ENCODE measurements at places on chromosomes 4 and X. TPM values are rescaled to one million over a fixed set of nuclear protein-coding genes. Genes with fewer than 3 reads are reported as not detected.
A peak's percentile ranks its signal among the peaks of the same experiment; 100 is the strongest.

- no peak for DNase-seq
Observed at GRCh38 chr4:107654694-107655093, 65.3 kb downstream of the PAPSS1 start.

GRCh38 chr4:182729516-182729915, 187.7 kb downstream of the DCTD start:
- no peak for DNase-seq

- DNase-seq = no peak
Observed at GRCh38 chrX:96445531-96446065, 239.0 kb upstream of the DIAPH2 start.

The NLGN4X gene
- not detected for total RNA-seq

GRCh38 chrX:49053223-49054072, 5.4 kb upstream of the CCDC120 start:
- peak; percentile 64 for DNase-seq

DNA sequence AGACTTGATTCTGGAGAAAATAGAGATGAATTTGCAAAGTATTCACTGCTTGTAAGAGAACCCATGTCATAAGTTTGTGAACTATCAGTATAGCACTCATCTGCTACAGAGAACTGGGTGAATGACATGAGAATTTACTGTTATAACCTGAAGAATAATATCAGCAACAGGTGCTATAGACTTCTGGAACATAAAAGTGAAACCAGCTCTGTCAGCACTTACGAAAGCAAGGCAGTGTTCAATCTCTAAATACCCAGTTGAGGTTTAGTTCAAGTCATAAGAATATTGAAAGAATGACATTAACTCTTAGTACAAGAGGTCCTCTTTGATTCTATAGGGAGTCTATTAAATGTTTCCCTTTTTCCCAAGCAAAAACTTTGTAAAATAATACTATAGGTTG, 232.9 kb upstream of the ANKRD50 start:
- DNase-seq = no peak

The VSIG1 gene
- total RNA-seq = 0.53 TPM

DNA sequence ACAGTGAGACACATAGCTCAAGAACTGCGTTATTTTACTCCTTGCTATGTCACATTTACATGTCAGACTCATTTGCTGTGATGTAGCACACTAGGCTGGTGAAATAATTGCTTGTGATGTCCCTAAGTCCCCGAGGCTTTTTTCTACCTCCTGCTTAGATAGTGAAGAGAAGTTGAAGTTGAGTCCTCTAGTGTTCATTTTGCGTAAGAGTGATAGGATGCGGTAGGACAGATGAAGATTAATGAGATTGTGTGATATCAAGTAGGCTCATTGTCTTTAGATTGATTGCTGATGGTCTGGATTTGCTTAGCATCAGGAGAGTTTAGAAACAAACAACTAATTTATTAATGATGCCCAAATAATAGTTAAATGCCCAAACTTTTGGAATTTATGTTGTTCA, 173.6 kb upstream of the NUDT6 start:
- no peak for DNase-seq

DNA sequence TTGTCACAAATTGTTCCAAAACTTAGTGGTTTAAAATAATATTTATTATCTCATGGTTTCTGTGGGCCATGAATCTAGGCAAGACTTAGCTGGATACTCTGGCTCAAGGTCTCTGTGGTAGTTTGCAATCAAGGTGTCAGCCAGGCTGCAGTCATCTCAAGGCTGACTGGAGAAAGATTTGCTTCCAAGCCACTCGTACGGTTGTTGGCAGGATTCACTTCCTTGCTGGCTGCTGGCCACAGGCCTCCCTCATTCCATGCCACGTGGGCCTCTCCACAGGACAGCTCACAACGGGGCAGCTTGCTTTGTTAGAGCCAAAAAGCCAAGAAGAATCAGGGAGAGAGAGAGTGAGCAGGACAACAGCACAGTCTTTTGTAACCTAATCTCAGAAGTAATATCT, 101.4 kb downstream of the WWC2 start:
- DNase-seq = no peak

The NOX1 gene
- total RNA-seq = not detected

Measured in activated CD8-positive, alpha-beta T cell treated with anti-CD3 and anti-CD28 coated beads, Interleukin-2, amount 10 ng/mL, durations not matched to agents 7 days and 5 days (primary cell).